Cortex of kidney (tissue), 1 donor: ENCODE measurements at places on chromosomes 11 and 22.
A peak's percentile ranks its signal among the peaks of the same experiment; 100 is the strongest.

DNA sequence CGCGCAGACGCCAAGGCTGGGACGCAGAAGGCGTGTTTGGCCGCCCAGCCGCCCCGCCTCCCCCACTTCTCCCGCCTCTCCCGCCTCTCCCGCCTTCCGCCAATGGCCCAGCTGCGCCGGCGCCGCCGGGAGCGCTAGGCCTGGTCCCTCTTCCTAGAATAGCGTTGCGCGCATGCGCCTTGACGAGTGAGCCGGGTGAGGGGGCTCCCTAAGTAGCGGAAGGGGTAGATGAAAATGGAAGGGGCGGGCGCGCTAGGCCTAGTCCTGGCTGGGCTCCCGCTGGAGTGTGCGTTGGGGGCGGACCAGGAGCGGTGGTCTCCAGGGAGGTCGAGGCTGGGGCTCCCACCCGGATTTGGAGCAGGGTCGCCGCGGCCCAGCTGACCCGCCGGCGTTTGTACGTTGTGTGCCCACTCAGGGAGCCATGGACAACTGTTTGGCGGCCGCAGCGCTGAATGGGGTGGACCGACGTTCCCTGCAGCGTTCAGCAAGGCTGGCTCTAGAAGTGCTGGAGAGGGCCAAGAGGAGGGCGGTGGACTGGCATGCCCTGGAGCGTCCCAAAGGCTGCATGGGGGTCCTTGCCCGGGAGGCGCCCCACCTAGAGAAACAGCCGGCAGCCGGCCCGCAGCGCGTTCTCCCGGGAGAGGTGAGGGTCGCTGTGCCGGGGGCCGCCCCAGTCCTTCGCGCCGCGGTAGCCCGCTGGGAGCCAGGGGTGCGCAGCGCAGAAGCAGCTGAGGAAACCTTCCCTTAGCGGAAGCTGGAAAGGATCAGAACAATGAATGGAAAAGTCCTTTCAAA lies at the start of gene AKIP1:
TSS of gene AKIP1 (plus strand) at position 161 of the 795 bp plus-strand sequence. CDS start at position 422, 261 bp downstream.
- DNase-seq = peak; percentile 47

GRCh38 chr11:15918212-15918611 lies 438.1 kb downstream of the SOX6 start:
- DNase-seq = no peak

DNA sequence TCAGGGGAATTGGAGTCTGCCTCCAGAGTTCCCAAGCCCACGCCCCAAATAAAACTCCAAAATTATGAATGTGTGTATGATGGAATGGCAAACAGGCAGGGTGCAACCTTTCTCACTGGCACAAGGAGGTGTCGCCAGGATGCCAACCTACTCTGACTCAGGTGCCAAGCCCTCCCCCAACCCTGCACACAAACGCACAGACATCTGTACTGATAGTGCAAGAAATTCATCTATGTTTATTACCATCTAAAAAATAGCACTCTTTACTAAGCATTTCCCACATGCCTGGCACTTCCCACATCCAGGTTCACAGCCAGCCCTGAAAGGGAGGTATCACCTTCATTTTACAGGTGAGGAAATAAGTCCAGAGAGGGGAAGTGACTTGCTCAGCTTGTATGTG lies 1.2 kb downstream of the PLA2G3 start:
- DNase-seq = no peak

GRCh38 chr11:77379253-77379652 lies 77.8 kb upstream of the GDPD4 start:
- no peak for DNase-seq

DNA sequence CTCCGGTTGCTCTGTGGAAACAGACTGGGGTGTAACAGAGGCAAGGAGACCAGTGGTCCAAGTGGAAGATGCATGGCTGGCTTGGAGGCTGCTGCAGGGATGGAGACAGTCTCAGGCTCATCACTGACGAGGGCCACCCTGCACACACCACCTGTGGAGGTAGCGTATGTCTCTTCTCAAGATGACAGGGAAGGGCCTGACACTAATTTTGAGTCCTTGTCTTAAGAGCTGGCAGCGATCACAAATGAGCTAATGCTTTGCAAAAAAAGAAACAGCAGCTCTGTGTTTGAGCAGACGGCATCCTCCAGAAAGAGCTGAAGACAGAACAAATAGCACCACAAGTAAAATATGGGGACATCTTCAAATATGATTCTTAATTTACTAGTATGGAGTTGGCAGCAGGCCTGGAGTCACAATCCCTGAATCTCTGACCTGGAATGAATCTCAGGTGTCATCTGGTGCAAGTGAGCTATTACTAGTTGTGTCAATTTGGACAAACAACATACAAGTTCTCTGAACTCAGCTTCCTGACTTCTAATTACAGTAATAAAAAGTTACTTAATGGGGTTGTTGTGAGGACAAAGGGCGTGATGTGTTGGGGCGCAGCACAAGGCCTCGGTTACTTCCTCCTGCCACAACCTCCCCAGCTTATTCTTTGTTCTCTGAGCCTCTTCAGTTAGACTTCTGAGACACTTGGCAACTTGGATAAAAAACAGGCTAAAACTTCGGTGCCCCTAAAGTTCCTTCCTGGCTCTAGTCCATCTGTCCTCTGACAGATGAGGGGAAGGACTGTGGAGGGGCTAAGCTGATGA lies 95.2 kb upstream of the BID start:
- DNase-seq = no peak

DNA sequence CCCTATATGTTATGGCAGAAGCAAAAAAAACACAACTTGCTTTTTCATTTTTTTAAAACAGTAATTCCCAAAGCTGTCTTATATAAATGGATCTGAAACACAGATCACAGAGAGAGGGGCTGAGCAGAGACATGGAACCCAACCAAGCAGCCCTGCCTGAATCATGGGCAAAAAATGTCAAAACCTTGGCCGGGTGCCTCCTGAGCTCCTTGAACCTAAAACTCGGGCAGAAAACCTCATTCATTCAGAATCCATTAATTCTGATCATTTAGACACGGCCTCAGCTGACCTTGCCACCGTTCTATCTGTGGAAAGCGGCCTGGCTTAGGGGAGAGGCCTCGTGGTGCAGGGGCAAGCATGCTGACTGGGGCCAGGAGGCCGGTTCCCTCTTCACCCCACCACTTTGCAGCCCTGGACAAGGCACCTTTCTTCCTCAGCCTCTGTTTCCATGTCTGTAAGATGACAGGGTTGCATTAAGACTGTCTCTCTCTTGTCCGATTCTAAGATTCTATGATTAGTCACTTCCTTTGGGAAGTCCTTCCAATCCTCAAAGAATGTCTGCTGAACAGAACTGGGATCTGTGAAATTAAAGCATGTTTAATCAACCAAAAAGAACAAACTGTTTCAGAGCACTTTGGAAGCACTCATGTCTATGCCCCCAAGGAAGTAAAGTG lies 26.0 kb downstream of the TENM4 start:
- no peak for DNase-seq

GRCh38 chr22:39999144-39999757 lies 4.5 kb downstream of the FAM83F start:
- no peak for DNase-seq

GRCh38 chr22:28978158-28978557 lies 83.5 kb downstream of the C22orf31 start:
- DNase-seq = no peak

- DNase-seq = no peak
Measured at GRCh38 chr11:103993507-103993906, 42.9 kb upstream of the DDI1 start.

GRCh38 chr11:8192016-8192895 lies 23.4 kb upstream of the RIC3 start:
- no peak for DNase-seq

GRCh38 chr11:18384157-18384641 lies 10.2 kb upstream of the LDHA start:
- DNase-seq = no peak

GRCh38 chr11:18468961-18469360 lies 13.3 kb downstream of the LDHAL6A start:
- DNase-seq = no peak

DNA sequence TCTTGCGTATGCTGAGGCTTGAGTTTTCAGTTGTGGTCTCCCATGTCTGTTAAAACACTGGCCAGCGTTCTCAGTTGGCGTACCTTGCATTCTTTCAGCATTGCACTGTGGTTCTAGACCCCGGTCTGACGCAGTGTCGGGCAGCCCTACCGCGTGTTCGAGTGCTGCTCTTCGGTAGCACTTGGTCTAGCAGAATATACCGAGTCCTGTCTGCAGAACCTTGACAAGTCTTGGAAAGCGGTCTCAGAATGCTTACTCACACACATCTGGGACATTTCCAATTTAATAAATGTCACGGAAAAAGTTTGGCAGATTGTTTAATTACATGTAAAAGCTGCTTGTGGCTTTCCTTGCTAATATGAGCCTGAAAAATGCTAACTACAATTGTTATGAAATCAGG lies 32.6 kb downstream of the PPFIA1 start:
- no peak for DNase-seq

- no peak for DNase-seq
Measured at GRCh38 chr11:22797047-22797446, 32.6 kb downstream of the SVIP start.

DNA sequence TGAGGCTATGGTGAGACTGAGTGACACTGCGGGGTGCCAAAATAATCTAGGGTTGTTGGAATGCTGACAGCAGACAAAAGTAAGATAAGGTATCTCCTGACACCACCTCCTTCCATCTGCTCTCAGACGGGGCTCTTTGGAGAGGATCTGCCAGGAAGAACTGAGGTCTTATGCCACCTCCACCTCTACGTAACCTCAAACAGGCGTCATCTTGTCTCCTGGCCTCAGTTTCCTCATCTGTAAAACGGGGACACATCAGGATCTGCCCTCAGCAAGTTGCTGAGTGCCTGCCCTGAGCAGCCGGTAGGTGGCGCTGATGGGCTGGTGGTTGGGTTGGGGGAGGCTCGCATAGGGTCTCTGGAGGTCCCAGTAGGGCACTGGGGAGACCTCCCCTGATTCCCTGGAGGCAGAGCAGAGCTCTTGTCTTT lies 1.7 kb upstream of the MYEOV start:
- DNase-seq = no peak

GRCh38 chr22:31501738-31502137 lies 5.4 kb downstream of the SFI1 start:
- DNase-seq = no peak

DNA sequence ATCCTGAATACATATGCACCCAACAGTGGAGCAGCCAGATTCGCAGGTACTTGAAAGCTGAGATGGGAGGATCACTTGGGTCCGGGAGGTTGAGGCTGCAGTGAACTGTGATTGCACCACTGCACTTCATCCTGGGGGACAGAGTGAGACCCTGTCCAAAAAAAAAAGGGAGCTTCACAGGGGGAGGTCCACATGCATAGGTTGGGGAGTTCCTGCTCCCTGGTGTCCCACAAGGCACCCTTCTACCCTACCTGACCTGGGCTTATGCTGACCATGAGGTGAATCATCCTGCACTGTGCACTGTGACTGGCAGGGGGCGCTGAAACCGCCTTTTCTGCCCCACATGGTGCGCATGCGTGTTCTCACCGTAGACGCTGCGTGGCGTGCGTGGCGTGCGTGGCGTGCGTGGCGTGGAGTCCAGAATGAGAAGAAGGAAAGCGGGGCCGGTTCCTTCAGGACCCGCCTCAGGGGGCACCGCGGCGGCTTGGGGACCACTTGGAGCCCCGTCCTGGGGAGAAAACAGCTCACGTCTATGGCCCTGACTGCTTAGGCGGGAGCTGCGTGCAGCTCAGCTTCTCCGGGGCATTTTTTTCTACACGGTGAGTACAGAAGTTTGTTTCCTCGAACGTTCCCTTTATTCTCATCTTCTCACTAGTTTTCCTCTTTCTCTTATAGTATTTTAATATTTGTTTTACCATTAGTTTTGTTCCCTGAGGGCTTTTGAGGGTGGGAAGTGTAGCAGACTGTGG lies 116.6 kb upstream of the GRK3 start:
- no peak for DNase-seq

GRCh38 chr11:128800871-128801417 lies 66.2 kb downstream of the KCNJ1 start:
- no peak for DNase-seq

- no peak for DNase-seq
Measured at GRCh38 chr11:44483919-44484610, 81.4 kb upstream of the CD82 start.

DNA sequence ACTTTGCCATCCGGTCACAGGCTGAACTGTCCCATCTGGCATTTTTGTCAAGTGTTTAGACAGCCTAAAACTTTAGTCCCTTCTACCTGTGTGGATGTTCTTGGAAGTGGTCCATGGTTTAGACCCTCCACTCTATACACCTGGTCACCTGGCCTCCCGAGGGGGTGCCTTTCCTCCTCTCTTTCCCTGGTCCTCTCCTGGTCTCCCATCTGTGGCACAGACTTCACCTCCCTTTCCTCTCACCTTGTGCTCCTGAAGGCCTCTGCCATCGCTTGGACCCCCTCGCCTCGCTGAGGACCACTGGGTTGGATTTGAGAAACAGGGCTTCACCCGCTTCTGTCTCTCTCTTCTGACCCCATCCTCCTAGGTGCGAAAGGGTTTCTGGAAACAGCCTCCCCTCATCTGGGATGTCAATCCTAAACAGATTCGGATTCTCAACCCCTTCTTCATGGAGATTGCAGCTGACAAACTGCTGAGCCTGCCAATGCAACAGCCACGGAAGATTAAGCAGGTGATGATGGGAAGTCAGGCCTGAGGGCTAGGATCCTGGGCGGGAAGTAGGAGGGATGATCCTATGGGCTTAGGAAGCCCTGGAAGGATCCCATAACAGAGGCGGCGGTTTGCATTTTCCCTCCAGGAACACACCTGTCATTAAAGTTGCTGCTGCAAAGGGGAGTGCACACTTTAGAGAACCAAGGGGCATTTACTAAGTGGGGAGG lies 53.6 kb downstream of the ST3GAL4 start:
- no peak for DNase-seq

DNA sequence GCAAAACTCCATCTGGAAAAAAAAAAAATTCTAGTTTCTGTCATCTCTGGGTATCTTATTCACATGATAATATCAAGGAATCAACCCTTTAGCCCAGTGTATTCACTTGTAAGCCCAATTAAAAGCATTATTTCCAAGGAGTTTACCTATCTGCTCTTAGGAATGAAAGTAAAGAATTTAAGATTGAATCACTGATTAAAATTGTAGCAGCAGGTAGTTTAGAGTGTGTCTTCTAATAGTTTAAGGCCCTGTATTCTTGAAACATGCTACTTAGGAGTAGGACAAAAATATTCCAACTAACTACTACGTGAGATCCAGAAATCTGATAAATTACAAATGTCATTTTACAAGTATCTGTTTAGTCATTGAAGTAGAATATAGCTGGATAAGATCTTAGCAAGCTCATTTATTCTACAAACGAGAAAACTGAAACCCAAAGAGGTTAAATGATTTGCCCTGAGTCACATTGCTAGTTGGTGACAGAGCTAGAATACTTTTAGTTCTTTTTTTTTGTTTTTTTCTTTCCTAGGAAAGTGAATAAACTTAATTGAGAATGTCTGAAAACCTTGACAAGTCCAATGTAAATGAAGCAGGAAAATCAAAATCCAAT lies 4.0 kb downstream of the TCP11L1 start:
- DNase-seq = no peak
